ENCODE measurements at places on chromosomes 3 and 15.

DNA sequence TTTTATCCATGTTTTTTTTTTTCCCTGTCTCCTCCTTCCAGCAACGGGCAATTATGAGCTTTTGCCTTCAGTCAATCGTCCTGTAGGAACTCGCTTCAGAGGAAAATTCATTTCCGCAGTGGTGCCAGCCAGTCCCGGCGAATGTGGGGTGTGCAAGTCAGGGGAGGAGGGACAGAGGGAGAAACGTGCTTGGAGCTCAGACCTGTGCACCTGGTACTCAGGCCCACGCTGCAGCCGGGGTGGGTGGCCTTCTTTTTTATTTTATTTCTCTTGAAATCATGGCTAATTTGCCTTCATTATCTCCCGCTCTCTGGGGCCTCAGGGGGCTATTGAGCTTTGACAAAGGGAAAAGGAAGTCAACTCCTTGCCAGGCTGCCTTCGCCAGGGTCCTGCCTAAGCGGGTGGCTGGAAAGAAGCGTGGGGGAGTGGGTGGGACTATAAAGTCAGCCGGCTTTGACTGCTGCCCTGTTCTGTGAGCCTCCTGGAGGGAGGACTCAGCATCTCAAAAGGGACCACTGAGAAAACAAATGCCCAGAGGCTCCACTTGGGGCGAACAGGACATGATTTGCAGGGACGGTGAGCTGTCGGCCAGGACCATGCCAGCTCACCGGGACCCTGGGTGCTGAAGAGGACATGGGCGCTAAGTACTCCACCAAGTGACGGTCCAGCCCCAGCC is 5.5 kb downstream of the GRIP2 start:
- DNase-seq, result no peak

DNA sequence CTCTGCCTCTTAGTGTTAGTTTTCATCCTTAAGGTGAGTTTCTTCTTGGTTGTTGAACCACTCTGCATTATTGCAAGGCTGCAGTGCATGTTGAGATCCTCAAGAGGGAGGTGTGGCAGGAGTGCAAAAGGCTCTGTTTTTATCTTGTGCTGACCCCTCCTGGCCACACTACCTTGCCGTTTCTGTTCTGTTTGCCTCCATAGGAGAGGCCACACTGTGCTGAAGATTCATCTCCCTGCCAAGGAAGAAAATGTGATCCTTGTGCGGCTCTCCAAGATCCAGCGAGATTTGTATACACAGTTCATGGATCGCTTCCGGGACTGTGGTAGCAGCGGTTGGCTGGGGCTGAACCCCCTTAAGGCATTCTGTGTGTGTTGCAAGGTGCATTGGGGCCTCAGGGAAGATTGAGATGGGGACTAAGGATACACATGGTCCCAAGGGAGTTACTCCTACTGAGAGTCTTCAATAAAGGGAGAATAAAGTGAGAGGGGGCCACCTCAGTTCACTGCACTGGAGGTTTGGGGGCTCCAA is 33.0 kb upstream of the TEX264 start:
- peak; percentile 67 for DNase-seq

DNA sequence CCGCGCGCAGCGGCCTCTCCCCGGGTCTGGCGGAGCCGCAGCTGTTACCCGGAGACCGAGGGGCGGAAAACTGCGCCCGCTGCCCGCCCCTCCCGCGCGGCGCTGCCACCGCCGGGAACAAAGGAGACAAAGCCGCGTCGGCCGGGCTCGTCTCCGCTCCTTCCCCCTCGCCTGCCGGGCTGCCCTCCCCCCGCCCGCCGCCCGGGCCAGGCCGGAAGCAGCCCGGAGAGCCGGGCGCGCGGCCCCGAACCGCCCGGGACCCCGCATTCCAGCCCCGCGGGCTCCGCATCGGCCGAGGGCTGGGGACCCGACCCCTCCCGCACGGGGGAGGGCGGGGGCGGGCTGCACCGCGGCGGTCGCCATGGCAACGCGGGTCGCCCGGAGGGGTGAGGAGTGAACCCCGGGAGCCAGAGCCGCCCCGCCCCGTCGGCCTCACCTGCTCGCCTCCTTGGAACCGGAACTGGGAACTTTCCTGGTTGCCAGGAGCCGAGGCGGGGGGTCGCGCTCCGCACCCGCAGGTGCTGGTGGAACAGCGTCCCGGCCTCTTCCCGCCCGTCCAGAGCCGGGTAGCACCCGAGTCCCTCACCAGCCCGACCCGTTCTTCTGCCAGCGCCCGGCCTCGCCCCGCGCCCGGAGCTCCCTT is 448 bp downstream of the PLXNB1 start:
- DNase-seq, result no peak

DNA sequence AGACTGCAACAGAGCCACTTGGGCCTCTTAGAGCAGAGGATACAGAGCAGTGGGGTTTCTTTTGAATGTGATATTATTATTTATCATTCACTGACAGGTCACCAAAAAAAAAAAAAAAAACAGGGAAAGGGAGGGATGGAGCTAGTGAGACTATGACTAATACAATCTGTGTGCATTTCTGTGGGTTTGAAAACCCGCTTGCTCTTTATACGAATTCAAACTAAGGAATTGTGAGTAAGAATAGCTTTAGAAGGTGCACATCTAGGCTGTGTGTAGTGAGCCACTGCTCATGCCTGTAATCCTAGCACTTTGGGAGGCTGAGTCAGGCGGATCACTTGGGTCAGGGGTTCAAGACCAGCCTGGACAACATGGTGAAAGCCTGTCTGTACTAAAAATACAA is 186.6 kb upstream of the MANF start:
- DNase-seq, result no peak

DNA sequence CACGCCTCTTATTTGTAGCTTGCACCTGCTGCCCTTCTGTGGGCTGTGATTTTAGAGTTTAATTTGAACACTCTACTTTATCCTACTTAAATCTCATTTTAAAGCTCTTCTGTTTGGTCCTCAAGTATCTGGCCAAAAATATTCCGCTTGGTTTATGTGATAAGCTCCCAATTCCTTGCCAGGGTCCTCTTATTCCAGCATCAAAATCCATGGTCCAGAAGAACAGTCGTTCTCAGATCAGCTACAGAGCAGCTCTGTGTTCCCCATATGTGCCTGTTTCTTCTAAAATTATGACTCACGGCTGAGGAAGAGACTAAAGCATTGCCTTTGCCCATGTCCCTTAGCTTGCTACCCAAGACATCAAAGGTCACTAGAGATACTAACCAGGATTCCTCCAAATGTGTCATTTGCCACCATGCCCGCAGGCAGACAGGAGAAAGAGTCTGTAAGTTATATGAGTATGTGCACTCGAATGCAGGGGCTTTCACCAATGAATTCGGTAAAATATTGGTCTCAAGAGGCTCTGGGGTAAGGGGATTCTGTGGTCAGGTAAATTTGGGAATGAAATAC is 115.2 kb upstream of the ETV5 start:
- no peak for DNase-seq

DNA sequence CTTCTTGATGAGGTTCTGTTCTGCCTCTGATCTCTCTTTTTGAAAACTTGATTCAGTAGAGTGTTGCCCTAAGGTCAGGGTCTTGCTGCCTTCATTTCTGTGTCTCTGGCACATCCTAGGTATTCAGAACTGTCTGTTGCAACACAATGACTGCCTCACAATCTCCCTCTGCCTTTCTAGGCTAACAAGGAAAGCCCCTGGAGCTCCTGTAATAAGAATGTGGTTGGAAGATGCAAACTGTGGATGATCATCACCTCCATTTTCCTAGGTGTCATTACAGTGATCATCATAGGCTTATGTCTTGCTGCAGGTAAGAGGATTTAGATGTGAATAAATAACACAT is 7.0 kb downstream of the C3orf52 start:
- DNase-seq, result no peak

DNA sequence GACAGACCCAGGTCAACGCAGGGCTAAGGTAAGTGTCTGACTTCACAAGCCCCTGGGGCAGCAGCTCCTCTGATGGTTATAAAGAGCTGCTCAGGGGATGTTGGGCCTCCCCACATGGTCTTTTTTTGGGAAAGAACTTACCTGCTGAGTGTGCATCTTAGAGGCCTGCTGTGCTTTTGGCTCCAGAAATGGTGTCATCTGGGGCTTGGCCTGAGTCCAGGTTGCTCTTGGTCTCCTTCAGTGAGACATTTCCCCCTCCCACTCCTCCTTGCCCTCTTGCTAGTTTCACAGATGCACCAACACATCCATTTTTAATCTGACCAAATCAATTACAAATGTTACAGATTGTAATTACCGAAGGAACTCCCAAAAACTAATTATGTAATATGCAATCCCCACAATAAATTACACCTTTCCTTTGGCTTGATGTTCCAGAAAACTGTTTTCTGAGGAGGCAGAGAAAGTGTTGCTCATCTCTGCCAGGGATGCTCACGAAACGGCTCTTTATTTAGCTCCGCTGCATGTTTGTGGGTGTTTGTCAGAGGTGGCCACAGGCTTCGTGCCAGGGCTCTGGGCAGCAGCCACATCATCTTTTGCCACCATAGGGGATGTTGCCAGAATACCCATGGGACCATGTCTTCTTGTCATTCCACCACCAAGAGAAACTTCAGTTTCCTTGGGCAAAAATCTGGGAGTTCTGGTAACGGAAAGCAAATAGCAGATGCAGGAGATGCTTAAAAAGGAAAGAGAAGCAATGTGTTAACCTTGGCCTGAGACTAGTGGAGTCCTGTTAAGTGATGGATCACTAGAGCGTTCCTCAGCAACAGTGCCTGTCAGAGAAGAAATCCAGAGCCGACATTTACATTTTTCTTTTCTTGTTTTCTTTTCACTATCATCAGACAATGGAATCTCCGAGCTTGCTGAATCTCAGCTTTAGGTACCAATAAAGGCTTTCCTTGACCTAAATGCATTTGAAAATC is 799.9 kb downstream of the AGBL1 start:
- DNase-seq, result no peak

GRCh38 chr3:11187681-11188080 is 33.4 kb downstream of the HRH1 start:
- no peak for DNase-seq

- DNase-seq, result no peak
Observed at GRCh38 chr3:102478160-102478559, 43.3 kb downstream of the ZPLD1 start.
